Stimulated activated CD4-positive, alpha-beta T cell treated with anti-CD3 and anti-CD28 coated beads, Interleukin-12 subunit alpha, Interleukin-12 subunit beta, amount 100 ng/mL, for 48 hours (primary cell): ENCODE measurements at places on chromosomes 11 and 22.

DNA sequence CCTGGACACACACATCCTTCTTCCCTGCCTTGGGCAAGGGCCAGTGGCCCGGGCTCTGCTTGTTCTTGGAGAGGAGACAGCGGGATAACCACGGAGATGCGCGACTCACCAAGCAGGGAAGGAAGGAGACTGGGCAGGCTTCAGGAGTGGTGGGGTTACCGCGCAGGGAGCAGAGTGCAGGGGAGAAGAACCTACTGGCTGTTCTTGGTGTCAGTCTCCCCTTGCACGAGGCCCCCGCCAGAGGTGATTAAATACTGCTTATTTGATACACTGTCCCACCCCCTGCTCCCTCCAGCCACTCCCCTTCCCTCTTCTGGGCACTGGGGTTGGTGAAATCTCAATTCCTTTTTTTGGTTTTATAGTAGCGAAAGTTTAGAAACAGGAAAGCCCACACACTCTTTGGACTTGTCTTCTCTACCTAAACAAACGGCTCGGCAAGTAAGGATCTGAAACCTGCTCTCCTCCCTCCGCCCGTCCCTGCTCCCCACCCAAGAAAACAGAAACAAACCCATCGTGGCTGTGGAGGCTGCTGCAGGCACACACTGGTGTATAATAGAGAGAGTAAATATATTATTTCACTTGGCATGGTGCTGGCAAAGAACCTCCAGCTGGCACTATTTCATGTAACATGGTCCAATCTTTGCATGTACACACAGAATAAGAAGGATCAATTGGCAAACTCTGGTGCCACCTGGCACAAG is 10.8 kb downstream of the LARGE2 start:
- DNase-seq = no peak

GRCh38 chr11:2419638-2420501 is 19.3 kb downstream of the TSSC4 start:
- peak; percentile 32 for DNase-seq

DNA sequence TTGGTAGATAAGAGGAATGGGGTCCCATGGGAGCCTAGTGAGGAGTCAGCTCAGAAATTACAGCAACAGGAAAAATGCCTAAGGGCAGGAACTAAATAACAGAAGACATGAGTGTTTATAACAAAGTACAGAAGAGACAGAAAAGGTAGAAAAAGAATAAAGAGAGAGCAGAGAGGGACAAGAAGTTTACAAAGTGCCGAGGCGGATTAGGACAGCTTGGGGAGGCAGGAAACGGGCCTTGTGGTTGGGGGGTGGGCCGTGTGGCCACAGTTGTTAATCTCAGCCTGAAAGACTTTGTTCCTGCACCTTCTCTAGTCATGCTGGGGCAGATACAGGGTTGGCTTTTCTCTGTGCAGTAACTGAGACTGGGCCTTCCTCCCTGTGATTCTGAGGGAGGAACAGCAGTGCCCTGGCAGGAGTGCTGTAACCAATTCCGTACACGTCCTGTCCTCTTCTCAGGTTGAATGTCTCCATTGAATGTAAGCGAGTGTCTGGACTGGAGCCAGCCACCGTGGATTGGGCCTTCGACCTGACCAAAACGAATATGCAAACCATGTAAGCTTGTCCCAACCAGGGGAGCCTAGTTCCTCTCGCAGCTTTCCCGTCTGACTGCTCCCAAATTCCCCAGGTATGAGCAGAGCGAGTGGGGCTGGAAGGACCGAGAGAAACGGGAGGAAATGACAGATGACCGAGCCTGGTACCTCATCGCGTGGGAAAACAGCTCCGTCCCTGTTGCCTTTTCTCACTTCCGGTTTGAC is 13.2 kb downstream of the NAA40 start:
- DNase-seq = no peak

- DNase-seq = no peak
Observed at GRCh38 chr11:104997288-104997687, 25.7 kb downstream of the CASP5 start.

GRCh38 chr11:60917267-60917666 is 3.3 kb downstream of the TMEM109 start:
- no peak for DNase-seq

DNA sequence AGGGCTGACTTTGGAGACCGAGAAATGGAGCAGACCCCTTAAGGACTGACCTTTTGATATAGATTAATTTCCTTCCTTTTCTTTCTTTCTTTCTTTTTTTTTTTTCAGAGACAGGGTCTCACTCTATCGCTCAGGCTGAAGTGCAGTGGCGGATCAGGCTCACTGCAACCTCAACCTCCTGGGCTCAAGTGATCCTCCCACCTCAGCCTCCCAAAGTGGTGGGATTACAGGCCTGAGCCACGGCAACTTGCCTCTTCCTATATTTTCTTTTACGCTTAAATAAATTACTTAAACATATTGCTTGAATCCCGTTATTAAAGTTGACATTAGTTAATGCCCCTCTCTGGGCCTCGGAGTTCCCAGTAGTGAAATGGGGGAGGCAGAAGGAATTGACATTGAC is 350 bp upstream of the KCTD14 start:
- no peak for DNase-seq

DNA sequence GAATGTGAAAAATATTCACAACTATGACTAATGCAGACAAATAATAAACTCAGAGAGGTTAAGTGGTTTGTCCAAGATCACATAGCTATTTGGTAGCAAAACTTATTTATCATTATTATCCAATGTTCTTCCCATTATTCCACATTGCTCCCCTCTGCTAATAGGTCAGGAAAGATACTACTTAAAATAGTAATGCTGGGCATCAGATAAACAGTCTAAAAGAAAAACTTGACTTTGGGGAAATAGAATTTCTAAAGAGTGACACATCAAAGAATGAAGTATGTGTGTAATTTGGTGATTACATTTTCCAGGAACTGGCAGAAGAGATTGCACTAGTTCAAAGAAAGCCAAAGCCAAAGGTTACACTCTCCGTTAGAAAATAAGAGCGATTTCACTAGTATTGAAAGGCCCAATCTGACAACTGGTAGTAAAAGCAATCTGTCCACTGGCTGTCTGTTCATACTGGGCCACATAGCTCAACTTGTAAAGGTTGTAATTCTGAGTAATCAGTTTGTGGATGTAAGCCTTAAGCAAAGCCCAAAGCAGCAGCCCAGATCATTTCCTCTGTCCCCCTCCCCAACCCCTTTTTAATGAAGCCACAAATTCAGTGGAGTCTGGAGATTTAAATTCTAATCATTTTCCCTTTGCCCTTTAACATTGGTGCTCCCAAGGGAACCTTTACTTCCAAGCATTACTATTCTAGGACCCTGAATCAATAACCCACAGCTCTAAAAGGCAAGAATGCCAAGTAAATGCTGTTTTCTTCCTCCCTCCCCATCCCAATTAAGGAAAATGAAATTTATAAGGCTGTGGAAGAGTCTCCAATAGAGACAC is 283.5 kb downstream of the TTC28 start:
- no peak for DNase-seq

- DNase-seq = no peak
Observed at GRCh38 chr11:32073644-32074026, 17.2 kb upstream of the RCN1 start.

- no peak for DNase-seq
Observed at GRCh38 chr11:87739261-87739660, 436.0 kb downstream of the RAB38 start.

DNA sequence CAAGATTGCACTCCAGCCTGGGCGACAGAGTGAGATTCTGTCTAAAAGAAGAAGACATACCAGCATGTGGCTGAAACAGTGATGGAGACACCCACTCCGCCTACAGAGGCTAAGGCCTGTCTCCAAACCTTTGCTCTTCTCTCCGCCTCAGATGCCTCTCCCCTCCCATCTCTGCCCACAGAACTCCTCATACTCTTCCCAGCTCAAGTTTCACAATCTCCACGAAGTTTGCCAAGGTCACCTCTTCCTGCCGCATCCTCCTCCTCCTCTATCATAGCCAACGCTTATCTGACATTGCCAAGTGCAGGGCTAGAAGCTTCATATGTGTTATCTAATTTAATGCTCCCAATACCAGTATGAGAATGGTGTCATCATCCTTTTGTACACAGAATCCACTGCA is 25.9 kb upstream of the FBLN1 start:
- no peak for DNase-seq

DNA sequence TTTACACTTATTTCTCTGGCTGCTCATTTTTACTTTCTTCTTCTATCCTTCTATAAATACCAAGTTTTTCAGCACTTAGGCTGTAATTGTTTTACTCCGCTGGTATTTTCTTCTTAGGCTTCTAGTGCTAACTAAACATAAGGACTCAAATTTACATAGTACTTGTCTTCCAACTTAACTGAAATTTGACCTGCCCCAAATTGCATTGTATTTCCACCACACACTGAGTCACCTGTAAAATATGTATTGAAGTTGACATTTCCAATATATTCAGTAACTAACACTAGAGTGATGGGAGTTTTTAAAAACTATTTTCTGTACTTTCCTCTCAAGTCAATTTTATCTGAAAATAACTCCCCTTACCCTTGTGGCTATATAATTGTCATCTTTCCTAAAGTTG is 1794.1 kb upstream of the RAG2 start:
- no peak for DNase-seq

DNA sequence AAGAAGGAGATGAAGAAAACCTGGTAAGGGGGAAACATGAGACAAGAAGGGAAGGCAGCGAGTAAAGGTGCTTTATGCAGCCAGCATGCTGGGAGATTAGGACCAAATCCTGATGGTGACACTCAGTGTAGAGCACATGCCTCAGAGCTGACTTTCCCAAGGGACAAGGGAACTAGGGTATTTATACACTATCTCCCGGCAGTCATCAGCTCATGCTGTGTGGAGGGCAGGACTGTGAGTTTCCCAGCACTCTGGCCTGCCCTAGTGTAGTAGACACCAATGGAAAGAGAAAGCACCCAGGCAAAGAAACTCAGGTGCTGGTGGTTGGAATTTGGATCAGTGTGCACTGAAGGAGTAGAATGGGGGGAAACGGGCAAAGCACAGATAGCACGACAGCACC is 128.3 kb upstream of the CSNK2A3 start:
- no peak for DNase-seq
